ENCODE measurements at places on chromosomes 1 and 21.

GRCh38 chr1:234722904-234723720, 113.1 kb upstream of the IRF2BP2 start:
- DNase-seq, result no peak

DNA sequence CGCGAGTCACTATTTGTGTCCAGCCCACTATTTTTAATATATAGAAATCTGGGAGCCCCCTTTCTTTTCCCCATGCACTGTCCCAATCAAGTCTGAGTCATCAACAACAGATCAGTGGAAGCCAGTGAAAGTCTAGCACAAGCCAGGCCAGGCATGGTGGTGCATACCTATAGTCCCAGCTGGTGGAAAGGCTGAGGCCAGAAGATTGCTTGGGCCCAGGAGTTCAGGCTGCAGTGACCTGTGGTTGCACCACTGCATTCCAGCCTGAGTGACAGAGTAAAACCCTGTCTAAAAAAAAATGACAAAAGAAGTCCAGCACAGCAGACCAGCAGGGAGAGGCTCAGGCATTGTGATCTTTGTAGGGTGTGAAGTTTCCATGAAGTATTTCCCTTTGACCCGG, 9.0 kb upstream of the RPL5 start:
- no peak for DNase-seq

DNA sequence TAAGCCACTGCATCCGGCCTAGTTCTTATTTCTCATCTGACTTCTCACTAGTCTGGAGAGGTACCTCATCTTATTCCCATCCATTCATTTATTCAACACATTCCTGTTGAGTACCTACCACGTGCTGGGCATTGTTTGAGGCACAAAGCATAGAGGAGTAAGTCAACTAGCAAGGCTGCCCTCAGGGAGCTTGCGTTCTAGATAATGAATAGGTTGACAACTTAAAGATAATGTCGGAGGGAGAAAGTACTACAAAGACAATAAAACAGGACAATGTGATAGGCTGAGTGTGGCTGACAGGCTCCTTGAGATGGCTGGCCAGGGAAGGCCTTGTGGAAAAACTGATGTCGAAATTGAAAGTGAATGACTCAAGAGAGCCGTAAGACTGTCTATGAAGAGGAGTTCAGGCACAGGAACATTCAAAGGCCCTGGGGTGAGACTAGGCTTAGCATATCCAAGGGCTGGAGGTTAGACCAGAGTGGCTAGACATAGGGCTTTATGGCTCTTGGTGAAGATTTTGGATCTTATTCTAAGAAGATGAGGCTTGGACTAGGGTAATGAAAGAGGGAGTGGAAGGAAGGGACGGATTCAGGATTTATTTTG, 18.3 kb downstream of the SPATA21 start:
- no peak for DNase-seq

- DNase-seq, result peak; percentile 50
Observed at GRCh38 chr1:15848143-15848928, 829 bp downstream of the SPEN start.

DNA sequence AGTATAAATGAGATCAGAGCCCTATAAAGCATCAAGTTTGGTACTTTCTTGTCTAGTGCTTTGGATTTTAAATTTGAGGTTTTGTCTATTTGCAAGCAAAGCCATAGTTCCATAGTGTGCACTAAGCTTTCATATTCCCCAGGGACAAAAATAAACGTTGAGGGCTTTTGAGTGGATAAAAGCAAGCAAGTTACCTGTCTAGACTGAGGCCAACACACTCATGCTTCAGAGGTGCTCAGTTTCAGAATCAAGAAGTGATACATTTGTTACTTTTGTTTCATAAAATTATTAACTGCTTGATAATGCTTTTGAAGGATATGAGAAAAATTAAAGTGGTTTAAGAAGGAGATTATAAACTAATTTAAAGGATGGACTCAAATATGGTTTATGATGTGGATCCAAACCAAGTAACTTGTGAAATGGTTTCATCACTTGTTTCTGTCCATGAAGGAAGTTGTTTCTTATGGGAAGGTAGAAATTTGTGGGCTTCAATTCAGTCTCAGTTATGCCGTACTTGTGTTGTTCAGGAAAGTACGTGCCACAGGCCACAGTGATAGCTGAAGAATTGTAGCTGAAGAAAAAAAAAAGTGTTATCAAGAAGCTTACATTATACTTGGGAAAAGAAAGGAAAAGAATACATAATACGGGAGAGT, 71.2 kb downstream of the CHRM3 start:
- no peak for DNase-seq

DNA sequence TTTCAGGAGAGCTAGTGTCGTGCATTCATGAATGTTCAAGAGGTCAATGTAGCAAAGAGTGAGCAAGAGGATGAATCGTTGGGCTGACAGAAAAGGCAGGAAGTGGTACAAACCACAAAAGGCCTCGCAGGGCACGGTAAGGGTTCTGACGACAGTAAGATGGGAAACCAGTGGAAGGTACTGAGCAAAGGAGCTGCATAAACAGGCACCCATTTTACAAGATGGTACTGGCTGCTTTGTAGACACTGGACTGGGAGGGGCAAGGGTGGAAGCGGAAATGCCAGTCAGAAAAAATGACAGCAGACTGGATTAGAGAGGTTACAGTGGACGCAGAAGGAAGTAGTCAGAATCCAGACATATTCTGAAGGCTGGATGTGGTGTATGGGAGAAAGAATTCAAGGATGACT, 123.5 kb downstream of the PTPN14 start:
- peak; percentile 42 for DNase-seq

GRCh38 chr1:64453688-64454087, 16.2 kb upstream of the CACHD1 start:
- no peak for DNase-seq

- no peak for DNase-seq
Observed at GRCh38 chr1:35629051-35629450, 12.3 kb downstream of the PSMB2 start.

- no peak for DNase-seq
Observed at GRCh38 chr1:216902669-216903381, 179.6 kb upstream of the ESRRG start.

- DNase-seq, result peak; percentile 4
Observed at GRCh38 chr1:228018961-228019721, 12.3 kb downstream of the WNT3A start.

DNA sequence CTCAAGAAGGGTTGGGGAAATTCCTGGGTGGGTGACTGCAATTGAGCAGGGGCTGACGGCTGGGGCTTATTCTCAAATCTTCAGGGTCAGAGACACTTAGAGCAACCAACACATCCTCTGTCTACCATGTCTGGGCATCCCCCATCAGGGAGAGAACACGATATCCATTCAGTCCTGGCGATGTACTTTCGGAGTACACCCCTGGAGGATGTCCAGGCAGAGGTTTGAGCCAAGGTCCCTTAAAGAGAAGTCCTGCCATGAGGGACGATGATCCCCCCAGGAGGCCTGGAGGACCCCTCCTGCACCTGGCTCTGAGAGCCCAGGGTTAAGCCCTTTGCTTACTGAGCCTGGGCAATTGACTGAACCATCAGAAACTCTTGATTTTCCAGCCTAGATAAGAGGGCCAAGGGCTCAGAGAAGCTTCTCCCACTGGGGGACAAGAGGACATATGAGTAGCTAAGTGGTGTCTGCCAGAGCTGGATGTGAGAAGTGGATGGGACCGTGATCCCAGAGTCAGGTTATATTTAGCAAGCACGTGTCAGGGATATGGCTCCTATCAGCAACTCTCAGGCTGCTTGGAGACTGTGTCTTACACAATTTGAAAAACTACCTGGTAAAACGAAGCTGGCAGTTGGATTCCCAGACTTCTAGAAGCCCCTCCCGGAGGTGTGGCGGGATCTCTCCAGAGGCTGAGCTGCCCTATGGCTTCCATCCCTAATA, 253.3 kb upstream of the VAMP3 start:
- DNase-seq, result no peak

- no peak for DNase-seq
Observed at GRCh38 chr1:218817071-218817470, 356.6 kb upstream of the LYPLAL1 start.

GRCh38 chr1:221303623-221304022, 424.4 kb downstream of the HLX start:
- DNase-seq, result no peak

GRCh38 chr1:11594222-11594621, 60.0 kb downstream of the FBXO2 start:
- peak; percentile 80 for DNase-seq

DNA sequence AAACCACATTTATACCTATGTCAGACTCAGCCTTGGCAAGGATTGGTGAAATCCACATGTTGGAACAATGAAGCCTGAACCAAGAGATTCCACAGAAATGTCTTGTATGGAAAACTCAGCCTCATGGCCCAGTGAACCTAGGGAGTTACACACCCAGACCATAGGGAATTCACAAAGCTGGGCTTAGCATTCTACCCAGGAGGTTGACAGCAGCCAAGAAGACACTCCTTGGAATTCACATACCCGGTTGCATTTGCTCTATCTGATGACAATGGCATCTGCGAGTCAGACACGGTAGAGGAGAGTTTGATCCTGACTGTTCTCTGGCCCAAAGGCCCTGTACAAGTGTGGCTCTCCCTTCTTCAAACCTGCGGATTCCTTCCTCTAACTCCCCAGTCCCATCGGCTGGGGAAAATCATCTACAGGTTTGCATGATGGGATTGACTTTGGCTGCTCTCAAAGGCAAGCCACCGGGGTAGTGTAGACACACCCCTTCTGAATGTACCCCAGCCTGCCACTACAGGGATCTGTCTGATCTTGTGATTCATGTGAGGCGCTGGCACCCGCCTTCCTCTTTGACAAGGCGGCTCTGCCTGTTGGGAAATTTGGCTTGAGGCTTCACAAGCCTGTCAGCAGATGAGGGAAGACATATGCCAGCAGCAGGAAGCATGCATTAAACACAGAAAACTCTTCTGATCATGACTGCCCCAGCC, 297.3 kb upstream of the KAZN start:
- no peak for DNase-seq

DNA sequence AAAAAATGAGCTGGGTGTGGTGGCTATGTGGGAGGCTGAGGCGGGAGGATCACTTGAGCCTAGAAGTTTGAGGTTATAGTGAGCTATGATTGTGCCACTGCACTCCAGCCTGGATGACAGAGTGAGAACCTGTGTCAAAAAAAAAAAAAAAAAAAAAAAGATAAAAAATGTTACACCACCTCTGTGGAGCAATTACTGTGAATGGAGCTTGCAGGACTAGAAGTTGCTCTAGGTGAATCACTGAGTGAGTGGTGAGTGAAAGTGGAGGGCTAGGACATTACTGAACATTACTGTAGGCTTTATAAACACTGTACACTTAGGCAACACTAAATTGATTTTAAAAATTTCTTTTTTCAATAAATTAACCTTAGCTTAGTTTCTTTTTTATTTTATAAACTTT, 21.9 kb downstream of the TLCD4 start:
- DNase-seq, result no peak

DNA sequence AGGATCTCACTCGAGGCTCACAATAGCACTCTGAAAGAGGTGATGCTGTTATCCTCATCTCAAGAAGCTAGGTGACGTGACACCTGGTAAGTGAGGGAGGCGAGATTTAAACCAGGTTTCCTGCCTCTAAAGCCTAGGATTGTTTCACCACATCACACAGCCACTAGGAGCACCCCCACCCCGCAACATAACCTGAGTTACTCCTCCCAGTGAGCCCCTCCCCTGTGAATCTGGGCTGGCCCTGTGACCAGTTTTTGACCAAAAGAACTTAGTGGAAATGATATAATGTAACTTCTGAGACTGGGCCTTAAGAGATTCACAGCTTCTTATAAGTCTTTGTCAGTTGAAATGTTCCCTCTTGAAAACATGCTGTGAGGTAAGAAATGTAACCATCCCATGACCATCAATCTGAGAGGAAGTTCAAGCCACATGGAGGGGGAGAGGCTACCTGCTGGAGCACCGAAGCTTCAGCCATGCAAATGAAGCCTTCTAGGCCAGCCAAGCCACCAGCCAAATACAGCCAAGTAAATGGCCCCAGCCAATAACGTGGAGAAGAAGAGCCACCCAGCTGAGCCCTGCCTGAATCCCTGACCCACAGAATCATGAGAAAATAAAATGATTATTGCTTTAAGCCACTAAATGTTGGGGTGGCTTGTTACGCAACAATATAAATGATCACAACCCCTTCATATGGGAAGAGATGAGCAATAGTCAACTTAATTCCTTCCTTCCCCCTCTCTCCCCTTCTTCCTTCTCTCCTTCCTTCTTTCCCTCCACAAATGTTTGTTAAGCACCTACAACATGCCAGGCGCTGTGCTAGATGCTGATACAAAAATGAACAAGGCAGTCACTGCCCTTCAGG, 61.0 kb upstream of the FAM20B start:
- DNase-seq, result no peak

DNA sequence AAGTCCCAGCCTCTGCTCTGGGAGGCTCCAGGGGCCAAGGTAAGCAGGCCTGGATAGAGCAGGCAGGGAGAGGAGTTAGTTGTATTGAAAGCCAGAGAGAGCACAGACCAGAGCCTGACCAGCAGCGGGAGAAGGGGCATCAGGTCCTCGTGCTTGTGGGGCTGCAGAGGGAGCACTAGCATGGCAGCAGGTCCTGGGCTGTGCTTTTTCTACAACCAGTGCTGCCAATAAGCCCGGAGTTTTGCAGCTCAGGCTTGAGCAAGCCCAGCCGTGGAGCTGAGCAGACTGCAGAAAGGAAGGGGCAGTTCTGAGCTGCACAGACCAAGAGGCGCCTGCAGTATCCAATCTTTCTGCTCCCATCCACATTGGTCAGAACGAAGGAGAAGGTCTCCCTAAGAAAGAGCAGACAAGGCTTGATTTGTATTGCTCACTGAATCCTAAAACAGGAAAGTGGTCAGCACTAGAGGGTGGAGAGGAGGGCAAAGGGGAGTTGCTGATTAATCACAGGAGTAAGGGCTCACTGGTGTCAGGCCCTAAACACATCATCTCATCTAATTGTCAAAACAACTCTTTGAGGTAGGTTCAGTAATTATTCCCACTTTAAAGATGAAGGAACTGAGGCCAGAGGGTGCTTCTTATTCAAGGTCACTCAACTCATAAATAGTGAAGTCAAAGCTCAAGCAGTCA, 2.7 kb downstream of the DENND2D start:
- DNase-seq, result peak; percentile 85

- no peak for DNase-seq
Observed at GRCh38 chr1:243783714-243784113, 66.3 kb downstream of the AKT3 start.

- no peak for DNase-seq
Observed at GRCh38 chr1:57018119-57018518, 52.3 kb upstream of the C8B start.

- no peak for DNase-seq
Observed at GRCh38 chr1:182630586-182630985, 26.4 kb upstream of the RGS16 start.

- DNase-seq, result no peak
Observed at GRCh38 chr21:33211305-33211704, 18.4 kb upstream of the IFNAR2 start.

- DNase-seq, result peak; percentile 50
Observed at GRCh38 chr1:67463298-67463955, 33.2 kb upstream of the SERBP1 start.

- DNase-seq, result peak; percentile 62
Observed at GRCh38 chr1:243917177-243917862, 67.3 kb upstream of the AKT3 start.

- no peak for DNase-seq
Observed at GRCh38 chr1:866095-866494, 57.6 kb upstream of the SAMD11 start.

Measured in H9 (cell line).